ENCODE measurements at places on chromosomes 7 and 10. TPM values are rescaled to one million over a fixed set of nuclear protein-coding genes. Genes with fewer than 3 reads are reported as not detected.

ZNF316 gene
- total RNA-seq = 28.3 TPM

PLCE1 gene
- total RNA-seq = 0.06 TPM

CD36 gene
- not detected for total RNA-seq

CPVL gene
- total RNA-seq = not detected

SNX10 gene
- total RNA-seq = 47.2 TPM

C10orf67 gene
- not detected for total RNA-seq

TLX1 gene
- not detected for total RNA-seq

PRLHR gene
- not detected for total RNA-seq

Measured in natural killer cell treated with Interleukin-12 subunit alpha and Interleukin-12 subunit beta and Interleukin-15 and Interleukin-18, amount 100 ng/mL, for 72 hours (primary cell).